ENCODE measurements at places on chromosomes 11 and 22.

- DNase-seq, result no peak
Measured at GRCh38 chr11:87878373-87878825, 296.8 kb downstream of the RAB38 start.

DNA sequence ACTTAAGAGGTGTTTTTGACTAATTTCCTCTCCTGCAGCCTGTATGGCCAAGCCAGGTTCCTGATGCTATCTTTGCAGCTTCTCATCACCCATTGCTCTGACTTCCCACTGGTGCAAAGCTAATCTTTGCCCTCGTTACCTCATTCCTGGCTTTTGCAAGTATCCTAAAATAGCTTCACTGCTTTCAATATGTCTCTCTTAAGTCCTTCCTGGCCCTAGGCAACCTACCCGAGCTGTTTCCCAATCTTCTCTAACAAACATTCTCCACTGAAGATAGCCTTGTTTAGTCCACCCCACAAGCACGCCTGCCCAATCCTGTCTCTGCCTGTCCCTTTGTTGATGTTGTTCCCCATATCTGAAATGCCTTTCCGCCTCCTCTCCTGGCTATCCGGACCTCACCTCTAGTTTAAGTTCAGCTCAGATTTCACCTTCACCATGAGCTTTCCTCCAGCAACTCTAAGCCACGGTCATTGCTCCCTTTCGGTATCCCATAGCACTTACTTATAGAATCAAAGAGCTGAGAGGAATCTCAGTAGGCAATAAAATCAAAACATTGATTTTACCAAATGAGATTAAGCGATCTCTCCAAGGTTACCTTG, 30.1 kb upstream of the CECR2 start:
- DNase-seq, result no peak

DNA sequence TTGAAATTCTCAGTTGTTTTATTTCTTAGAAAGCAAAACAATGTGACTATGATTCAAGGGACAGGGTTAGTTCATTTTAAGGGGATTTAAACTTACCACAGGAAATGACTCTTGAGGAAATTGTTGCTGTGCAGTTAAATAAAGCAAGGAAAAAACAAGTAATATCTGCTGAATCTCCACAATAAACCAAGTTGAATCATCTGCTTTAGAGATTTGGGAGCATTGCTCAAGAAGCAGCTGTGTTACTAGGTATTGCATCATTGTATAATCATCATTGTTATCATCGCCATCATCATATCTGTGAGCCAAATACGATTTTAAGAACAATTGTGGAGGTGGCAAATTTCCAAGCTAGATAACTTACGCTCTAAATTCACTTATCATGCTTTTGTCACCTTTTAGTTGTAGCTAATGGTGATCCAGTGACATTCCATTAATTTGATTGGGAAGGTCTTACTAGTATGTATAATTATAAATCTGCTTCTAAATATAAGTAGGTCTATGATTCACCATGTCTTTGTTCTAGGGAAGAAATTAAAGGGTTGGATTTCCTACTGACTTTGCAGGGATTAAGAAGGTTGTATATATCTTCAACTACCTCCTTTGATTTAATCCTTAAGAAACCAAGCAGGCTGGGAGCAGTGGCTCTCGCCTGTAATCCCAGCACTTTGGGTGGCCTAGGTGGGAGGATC, 19.9 kb downstream of the MMP10 start:
- no peak for DNase-seq

- no peak for DNase-seq
Measured at GRCh38 chr22:23516304-23516703, 63.8 kb downstream of the IGLL1 start.

- DNase-seq, result no peak
Measured at GRCh38 chr11:127118811-127119210, 118.2 kb upstream of the KIRREL3 start.

DNA sequence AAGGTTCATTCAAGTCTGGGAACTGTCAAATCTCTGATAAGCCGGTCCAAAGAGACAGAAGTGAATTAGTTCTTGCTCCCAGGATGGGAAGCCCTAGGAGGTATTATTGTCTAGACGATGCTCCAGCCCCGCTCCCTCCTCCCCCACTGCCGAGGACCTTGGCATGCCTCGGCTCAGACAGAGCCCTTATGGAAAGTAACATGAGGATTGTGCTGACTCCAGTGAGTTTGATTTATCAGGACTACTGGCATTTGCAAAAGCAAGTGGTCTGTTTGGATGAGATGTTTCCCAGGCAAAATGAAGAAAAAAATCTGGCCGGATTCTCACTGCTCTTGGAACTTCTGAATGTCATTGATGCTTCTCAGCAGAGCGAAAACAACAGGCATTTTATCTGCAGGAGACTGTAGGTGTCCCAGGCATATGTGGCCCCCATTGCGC, 341.0 kb downstream of the ETS1 start:
- DNase-seq, result no peak

DNA sequence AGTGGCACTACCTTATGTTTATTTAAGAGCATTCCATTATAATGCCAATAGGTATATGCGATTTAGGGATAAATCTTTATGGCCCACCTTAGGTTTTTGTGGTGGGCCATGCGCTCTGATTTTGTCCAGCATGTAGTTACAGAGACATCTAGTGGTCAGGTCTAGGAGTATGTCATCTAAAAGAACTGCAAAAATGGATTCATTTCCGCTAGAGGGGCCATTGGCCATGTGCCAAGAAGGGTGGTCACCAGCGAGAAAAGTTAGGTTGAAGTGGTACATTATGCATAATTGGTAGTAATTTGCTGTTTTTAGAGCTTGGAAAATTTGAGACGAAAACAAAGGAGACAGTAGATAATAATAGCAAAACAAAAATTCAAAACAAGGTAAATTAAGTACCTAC, 27.7 kb downstream of the LRRC4C start:
- no peak for DNase-seq

DNA sequence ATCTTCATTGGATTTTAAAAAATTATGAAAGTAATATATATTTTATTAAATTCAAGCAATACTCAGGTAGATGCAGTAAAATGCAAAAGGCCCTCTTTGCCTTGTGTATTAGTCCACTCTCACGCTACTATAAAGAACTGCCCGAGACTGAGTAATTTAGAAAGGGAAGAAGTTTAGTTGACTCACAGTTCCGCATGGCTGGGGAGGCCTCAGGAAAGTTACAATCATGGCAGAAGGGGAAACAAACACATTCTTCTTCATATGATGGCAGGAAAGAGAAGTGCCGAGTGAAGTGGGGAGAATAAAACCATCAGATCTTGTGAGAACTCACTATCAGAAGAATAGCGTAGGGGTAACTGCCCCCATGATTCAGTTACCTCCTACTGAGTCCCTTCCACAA, 130.8 kb downstream of the HIPK3 start:
- no peak for DNase-seq

GRCh38 chr11:37352485-37352884, 754.4 kb upstream of the RAG2 start:
- no peak for DNase-seq

DNA sequence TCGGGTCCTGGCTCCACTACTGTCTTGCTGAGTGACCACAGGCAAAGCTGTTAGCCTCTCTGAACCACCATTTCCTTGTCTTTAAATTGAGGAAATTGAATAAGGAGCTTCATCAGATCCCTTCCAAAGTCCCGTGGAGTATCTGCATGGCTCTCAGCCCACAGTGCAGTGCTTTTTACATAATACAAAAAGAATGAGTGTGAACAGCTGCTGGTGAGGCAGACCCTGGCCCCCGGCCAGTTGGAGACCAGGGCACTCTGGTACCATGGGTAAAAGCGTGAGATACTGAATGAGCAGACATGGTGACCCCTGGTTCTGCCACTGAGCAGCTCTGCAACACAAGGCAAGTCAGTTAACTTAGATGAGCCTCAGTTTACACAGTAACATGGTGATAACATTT, 86.8 kb downstream of the GALNT18 start:
- DNase-seq, result no peak

DNA sequence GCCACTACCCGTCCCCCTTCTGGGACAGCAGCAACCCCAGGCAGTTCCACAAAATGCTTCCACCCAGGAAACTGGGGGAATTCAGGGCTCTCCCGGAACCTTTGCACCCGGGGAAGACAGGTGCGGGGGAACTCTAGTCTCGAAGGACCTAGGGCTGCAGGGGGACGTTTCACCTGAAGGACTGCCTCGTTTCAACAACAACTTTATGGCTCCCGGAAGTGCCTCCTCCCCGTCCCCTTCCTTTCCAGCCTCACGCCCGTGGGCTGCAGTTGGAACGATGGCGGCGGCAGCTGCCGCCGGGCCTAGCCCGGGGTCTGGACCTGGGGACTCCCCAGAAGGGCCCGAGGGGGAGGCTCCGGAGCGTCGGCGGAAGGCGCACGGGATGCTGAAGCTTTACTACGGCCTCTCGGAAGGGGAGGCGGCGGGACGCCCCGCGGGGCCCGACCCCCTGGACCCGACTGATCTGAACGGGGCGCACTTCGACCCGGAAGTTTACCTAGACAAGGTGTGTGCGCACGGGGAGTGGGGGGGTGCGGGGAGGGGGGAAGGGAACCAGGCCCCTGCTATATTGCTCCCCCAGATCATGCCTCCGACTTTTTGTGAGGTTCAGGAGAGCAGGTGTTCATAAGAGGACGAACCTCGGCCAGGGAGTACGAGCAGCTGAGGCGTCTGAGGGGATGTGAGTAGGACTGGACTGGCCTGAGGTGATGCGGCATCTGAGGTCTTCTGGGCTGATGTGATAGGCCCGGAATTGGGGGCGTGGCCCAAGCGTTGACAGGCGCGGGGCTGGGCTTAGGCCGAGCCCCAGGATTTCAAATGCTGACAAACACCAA, at the start of gene VPS51:
VPS51 (plus strand) TSS at position 241 of the 833 bp plus-strand sequence; CDS start at position 278, 37 bp downstream.
- DNase-seq, result peak; percentile 63

DNA sequence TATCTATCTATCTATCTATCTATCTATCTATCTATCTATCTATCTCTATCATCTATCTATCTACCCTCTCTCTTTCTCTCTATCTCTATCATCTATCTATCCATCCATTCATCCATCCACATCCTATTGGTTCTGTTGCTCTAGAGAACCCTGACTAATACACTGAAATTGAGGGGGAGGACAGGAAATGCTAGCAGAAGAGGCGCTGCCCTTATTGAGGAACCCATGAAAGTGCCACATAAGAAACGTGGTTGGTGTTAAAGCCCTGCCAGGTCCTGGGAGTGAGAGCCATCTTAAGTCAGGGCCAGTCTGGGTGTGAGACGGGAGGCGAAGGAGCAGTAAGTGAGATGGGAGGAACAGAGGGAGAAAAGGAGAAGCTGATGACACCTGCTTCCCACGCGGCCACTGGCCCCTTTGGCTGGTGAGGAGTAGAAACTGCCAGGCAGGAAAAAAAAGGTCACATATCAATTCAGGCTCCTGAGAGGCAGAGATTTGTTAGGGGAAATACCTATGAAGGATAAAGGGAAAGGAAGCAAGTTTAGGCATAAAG, 87.9 kb upstream of the PLET1 start:
- no peak for DNase-seq

- DNase-seq, result no peak
Measured at GRCh38 chr11:47992959-47993820, 12.8 kb downstream of the PTPRJ start.

DNA sequence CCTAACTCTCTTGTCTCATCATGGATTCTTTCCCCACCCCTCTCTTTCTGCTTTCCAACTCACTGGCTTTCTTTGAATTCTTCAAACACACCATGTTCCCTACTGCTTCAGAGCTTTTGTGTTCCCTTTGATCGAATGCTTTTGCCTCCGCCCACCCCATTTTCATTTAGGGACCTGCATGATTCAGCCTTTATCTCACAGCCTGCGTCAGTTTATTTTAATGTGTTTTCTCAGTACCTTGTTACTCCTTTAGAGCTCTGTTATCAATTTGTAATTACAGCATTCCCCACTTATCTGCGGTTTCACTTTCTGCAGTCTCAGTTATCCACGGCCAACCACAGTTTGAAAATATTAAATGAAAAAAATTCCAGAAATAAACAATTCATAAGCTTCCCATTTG, 451.3 kb downstream of the METTL15 start:
- DNase-seq, result no peak

DNA sequence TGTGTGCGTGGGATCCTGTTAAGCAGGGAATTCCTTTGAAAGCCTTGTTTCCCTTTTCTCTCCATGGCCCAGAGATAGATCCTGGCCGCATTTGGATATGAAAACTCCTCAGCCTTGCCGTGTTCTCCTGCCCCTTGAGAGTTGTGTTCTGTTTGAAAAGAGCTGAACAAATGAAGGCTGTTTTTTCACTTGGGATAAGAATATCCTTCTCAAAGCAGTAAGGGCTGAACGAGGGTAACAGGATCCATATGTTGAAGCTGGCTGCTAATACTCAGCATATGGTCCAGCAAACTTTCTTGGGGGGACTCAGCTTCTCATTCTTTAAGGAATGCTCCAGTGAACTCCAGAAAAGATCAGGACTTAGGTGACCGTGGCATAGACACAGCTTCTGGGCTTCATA, 114.5 kb upstream of the TTC12 start:
- DNase-seq, result no peak

GRCh38 chr11:44034639-44035038, 13.1 kb upstream of the ACCSL start:
- DNase-seq, result no peak

DNA sequence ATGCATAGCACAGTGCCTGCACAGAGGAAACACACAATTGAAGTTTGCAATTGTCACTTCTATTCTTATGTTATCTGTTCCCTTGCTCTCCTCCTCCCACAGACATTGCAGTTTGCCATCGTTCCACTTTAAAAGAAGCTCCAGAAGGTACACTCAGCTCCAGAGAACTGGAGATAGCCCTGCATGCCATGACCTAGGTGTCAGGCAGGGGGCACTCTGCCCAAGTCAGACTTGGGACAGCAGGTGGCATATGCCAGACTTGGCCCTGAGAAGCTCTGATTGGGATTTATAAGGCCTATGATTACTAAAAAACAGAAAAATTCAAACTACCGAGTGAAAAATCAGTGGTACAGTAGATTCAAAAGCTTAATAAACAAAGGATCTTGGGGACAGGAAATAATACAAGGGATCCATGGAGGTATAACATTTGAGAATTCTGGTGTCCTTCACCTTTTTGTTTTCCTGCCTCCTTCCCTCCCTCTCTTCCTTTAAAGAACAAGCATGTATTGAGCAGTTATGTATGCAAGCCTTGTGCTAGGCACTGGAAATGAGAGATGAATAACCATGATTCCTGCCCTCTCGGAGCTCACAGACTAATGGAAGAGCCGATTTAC, 40.0 kb downstream of the TENM4 start:
- no peak for DNase-seq

- no peak for DNase-seq
Measured at GRCh38 chr11:76634886-76635285, 35.7 kb downstream of the LRRC32 start.

GRCh38 chr11:94563176-94563847, 3.9 kb upstream of the PIWIL4 start:
- no peak for DNase-seq

- peak; percentile 60 for DNase-seq
Measured at GRCh38 chr11:124920870-124921609, 2.0 kb downstream of the HEPN1 start.

GRCh38 chr11:94924612-94925011, 48.7 kb downstream of the CWC15 start:
- no peak for DNase-seq

GRCh38 chr11:74608431-74608830, 16.0 kb downstream of the POLD3 start:
- DNase-seq, result no peak

GRCh38 chr11:130514316-130514715, 65.9 kb downstream of the ADAMTS15 start:
- DNase-seq, result no peak
